ENCODE measurements at places on chromosomes 2 and 18.
A peak's percentile ranks its signal among the peaks of the same experiment; 100 is the strongest.

DNA sequence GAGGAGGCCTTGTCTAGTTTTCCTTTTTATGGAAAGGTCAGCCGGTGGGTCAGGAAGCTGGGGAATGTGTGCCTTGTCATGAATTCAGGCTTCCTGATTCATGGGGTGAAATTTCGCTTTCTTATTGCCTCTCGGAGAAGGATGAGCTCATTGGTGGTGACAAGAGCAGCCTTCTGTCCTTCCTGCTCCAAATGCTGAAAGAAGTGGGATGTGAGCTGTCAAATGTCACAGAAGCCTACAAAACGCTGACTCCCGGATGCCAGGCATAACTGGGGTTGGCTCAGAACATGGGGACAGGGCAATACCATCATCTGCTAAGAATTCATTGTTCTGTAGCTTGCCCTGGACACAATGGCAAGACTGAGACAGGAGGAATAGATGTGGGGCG, 55.8 kb upstream of the FAM136A start:
- no peak for DNase-seq

- DNase-seq, result no peak
Observed at GRCh38 chr2:183868707-183869106, 729.6 kb upstream of the ZNF804A start.

DNA sequence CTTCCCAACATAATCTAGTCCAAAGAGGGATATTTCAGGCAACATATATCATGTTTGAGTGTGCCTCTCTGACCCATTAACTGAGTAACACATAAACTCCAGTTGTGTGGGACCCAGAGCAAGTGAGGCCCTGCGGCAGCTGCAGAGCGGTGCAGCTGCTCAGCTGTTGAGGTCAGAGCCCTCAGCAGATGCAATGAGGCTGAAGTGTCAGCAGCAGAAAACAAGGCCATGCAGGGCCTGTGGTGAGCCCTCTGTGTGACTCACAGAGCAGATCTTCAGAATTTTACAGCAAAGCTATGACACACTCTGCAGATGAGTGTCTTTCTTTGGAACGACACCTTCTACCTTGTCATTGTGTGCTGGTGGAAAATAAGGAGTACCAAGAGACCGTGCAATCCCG, 168.5 kb downstream of the CBLN2 start:
- DNase-seq, result no peak

GRCh38 chr2:238287737-238288649, at the start of gene PER2:
PER2 (minus strand) TSS chr2:238288610; CDS start chr2:238277936, 10,674 bp downstream.
- peak; percentile 76 for DNase-seq

GRCh38 chr2:120251880-120252224, 800 bp upstream of the RALB start:
- DNase-seq, result no peak

GRCh38 chr2:190670182-190670946, 21.5 kb downstream of the NAB1 start:
- no peak for DNase-seq

GRCh38 chr18:44733069-44733753, 52.5 kb downstream of the SETBP1 start:
- no peak for DNase-seq

- DNase-seq, result no peak
Observed at GRCh38 chr2:84033347-84033974, 425.6 kb downstream of the SUCLG1 start.

DNA sequence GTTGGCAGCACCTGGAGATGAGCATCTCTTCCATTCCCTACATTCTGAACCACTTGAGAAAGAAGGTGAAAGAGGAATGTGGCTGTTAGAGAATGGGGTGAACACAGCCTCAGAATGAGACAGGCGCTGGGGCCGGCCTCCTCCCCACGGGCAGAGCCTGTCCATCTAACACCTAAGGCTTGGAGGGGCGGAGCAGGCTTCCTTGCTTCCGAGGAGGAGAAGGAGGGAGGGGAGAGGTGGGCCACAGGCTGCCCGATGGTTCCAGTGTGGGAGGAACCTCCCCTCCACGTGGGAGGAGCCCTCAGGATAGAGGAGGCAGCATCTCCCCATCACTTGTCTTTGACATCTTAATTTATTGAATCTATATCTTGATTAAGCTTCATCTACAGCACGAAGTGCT, 68.6 kb downstream of the CIB4 start:
- peak; percentile 54 for DNase-seq

DNA sequence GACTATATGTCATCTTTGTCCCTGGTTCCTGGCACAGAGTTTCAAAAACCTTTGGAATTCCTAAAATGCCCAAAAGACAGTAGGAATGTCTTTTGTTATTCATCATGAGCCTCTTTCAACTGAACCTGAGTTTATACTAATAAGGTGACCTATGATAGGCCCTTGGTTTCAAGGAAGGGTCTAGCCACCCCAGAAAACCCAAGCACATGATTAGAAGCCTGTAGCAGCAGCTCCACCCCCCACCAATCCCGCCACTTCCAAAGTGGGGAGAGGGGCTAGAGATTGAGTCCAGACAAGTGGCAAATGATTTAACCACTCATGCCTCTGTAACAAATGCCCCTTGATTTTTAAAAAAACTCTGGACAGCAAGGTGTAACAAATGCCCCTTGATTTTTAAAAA, 56.8 kb downstream of the ADD2 start:
- no peak for DNase-seq

- no peak for DNase-seq
Observed at GRCh38 chr18:48065601-48065995, 135.1 kb upstream of the SMAD2 start.

- no peak for DNase-seq
Observed at GRCh38 chr2:172137109-172137508, 34.4 kb upstream of the DLX2 start.

DNA sequence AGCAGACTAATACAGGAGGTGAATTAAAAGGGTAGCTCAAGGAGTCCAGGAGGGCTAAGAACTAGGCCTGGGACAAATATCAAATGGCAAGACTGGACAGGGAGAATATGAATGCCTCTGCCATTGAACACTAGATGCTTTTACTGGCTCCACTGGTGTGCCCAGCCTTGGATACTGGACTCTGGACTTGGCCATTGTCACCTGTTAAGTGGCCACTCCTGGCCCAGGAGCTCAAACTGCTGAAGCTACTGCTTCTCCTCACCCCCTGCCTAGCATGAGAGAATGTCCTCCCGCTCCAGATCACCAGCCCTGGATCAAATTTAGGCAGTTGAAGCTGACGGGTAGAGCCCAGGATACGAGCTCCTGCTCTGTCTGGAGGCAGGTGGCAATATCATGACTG, 170.8 kb downstream of the DDX1 start:
- no peak for DNase-seq

- DNase-seq, result no peak
Observed at GRCh38 chr2:143451642-143452281, 322.5 kb downstream of the ARHGAP15 start.

- DNase-seq, result peak; percentile 79
Observed at GRCh38 chr2:16034151-16034974, 94.0 kb downstream of the MYCN start.

DNA sequence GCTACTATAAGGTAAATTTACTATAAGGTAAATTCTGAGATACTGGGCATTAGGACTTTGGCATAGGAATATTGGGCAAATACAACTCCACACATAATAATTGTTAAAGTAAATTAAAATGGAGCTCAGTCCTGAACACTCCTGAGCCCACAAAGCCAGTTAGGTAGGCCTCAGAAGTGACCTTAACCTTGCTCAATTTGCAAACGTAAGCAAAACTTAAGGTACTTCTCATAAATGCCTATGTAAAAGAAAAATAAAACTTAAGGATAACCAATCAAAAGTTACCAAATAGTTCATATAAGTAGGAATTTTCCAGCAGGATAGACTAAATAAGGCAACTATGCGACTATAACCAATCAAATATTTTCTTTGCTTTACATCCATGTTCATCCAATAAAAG, 197.7 kb downstream of the MC4R start:
- no peak for DNase-seq

GRCh38 chr2:48707466-48707865, 48.1 kb downstream of the LHCGR start:
- no peak for DNase-seq

GRCh38 chr2:181367411-181367810, 89.8 kb upstream of the ITGA4 start:
- DNase-seq, result no peak

DNA sequence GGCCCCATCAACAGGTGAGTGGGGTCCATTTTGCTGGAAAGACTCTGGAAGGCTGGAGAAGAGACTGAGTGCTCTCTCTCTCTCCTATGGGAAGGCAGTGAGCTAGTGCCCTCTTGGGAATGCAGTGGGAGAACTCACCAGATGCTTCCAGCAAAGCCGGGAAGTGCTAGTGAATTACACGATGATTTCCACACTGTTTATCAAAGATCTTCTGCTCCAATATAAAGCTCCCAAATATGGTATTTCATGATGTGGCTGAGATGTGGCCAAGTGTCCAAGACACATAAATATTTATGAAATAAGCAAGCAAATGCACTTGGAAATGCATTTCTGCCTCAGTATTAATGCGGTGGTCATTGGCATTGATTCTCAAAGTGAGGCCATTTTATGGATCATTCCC, 135.9 kb downstream of the VAPA start:
- no peak for DNase-seq

- DNase-seq, result no peak
Observed at GRCh38 chr18:46098616-46098933, 479 bp upstream of the ATP5F1A start.

DNA sequence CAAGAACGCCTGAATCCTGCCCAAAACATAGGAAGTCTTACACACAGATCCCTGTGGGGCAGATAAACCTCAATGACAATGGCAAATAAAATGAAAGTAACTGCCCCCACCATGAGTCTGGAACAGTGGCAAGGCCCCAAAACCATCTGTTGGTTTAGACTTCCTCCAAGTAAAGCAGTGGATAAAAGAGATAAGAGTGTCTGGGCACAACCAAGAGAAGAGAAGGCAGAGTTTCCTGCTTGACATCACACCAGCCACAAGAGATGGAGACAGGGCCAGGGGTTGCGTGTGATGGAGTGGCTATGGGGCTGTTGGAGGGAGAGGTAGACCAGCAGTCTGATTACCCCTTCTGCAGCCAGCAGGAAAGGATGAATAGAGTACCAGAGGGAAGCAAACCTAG, 212.1 kb upstream of the POU3F3 start:
- no peak for DNase-seq

GRCh38 chr2:100367163-100367562, 44.9 kb upstream of the LONRF2 start:
- no peak for DNase-seq

- DNase-seq, result no peak
Observed at GRCh38 chr2:228615496-228615895, 434.0 kb upstream of the SPHKAP start.

GRCh38 chr2:1869248-1869647, 124.9 kb upstream of the PXDN start:
- DNase-seq, result no peak

DNA sequence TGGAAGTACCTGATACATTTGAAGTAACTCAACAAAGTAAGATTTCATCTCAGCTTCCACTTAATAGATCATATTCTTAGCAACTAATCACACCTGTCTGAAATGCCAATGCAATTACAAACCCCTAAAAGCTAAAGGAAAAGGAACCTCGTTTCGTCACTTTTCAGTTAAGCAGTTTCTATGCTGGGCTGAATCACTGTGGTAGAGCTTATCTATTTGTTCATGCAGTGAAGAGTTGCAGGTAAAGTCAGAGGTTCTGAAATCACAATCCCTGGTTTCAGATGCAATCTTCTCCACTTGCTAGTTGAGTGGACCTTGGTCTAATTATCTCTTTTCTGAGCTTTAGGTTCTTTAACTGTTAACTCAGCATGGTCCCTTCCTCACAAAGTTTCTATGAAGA, 6.3 kb downstream of the HRH4 start:
- DNase-seq, result no peak

GRCh38 chr2:9322576-9322975, 100.8 kb downstream of the ITGB1BP1 start:
- no peak for DNase-seq

DNA sequence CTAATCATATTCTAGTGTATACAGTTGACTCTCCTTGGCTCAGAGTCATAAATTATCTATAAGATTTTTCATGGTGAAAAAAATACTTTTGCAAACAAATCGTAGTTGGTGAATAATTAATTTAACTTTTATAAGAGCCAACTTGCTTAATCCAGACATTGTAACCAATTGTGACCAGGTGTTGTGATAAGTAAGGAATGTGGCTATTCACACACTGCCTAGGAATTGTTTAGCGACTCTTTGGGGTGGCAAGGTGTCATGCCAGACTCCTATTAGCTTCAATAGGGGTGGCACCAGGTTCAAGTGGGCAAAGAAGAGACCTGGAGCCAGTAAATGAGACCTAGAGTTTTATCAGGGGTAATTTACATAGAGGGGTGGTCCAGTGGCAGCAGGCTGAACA, 344.7 kb upstream of the PKDCC start:
- DNase-seq, result no peak

DNA sequence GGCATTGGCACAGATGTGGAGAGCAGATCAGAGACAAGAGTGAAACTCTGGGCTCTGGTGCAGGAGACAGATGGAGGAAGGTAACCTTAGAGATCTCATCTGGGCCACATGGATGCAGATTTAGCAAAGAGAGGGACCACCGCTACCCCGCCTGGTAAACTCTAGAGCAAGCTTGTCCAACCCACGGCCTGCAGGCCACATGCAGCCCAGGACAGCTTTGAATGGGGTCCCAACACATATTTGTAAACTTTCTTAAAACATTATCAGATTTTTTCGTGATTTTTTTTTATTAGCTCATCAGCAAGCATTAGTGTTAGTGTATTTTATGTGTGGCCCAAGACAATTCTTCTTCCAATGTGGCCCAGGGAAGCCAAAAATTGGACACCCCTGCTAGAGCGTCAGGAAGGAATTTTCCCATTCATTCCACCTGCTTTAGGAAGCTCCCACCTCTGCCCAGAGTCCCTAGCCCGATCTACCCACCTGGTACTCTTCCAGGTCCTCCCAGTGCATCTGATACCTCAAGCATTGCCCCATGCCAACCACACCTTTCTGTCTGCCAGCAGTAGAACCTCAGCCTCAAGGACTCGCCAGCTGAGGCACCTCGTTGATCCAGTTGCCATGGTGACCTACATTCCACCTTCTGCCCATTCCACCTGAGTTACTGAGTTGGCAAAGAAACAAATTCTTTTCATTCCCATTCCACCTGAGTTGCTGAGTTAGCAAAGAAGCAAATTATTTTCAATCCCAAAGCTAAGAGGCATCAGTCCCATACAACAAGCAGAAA, at the start of gene CIB4:
TSS of gene CIB4 (minus strand) at position 586 of the 784 bp plus-strand sequence. CDS start at position 534, 52 bp downstream.
- DNase-seq, result peak; percentile 75

DNA sequence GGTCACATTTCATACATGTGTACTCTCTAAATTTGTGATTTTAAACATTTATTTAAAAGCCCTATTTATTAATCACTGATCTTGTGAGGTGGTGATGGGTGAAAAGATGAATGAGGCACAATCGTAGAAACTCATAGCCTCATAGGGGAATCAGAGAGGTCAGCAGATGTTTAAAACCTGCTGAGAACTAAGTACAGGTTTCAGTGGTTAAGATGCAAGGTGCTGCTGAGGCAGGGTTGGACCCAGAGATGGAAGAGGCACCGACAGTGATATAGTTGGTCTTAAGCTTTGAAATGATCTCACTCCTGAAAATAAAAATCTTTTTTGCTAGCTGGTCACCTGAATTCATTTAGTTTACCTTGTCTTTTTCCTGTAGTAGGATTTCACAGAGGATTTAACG, 49.6 kb downstream of the LINC00305 start:
- no peak for DNase-seq
